ENCODE measurements at places on chromosomes 2 and 18.

GRCh38 chr18:63098018-63098981, 221.3 kb downstream of the BCL2 start:
- no peak for DNase-seq

- DNase-seq, result no peak
These were observed 79.8 kb downstream of the MARCHF4 start for GRCh38 chr2:216292475-216292874.

DNA sequence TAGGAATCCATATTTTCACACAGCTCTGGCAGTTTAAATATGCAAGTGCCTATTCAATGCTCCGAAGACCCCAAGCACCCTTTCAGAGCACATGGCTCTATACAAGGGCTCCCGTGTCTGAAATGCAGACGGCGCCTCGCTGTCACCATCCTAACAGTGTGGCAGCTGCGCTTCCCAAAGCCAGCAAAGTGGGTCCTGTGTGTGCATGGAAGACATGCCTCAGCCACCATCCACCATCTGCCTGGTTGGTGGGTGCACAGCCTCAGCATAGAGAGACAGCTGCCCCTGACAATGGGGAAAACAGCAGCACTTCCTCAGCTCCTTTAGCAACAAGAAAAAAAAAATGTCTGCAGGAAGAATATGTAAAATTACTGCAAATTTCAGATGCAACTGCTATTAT, 218.1 kb downstream of the SP3 start:
- DNase-seq, result no peak

DNA sequence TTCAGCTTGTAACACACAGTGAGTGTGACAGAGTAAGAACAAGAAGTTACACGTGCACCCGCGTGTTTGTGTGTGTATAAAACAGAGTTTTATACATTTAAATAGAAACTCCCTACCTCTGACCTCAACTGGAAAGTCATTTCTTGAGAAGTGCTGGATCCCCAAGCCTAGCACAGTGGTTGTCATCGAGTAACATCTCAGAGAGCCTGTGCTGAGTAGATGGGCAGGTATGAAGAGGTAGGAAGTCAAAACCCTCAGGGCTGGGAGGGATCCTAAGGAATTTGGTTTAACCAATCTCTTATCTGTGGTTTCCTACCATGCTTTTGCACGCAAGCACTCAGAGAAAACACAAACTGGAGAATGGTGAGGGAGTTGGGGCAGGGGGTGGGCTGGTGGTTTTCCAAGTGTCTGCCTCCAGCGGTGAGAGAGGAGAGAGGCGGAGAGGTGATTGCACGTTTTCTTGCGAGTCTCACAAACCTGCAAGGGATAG, 9.2 kb downstream of the ACOXL start:
- no peak for DNase-seq

DNA sequence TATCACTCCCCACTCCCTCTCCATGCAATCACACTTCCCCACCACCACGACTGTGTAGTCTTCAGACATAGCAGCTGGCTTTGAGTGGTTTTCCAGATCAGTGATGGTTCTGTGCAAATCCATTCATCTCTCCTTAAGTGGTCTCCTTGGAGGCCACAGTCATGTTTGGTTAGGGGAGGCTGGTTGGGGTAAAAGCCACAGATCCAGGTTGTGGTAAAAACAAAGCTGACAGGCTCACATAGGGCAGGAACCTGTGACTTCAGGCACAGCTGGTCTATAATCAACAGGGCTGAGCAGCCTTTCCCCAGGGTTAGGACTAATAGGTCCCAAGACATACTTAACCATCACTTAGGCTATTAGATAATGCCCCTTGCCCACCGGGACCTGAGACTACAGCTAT, 46.2 kb upstream of the FZD7 start:
- DNase-seq, result no peak

DNA sequence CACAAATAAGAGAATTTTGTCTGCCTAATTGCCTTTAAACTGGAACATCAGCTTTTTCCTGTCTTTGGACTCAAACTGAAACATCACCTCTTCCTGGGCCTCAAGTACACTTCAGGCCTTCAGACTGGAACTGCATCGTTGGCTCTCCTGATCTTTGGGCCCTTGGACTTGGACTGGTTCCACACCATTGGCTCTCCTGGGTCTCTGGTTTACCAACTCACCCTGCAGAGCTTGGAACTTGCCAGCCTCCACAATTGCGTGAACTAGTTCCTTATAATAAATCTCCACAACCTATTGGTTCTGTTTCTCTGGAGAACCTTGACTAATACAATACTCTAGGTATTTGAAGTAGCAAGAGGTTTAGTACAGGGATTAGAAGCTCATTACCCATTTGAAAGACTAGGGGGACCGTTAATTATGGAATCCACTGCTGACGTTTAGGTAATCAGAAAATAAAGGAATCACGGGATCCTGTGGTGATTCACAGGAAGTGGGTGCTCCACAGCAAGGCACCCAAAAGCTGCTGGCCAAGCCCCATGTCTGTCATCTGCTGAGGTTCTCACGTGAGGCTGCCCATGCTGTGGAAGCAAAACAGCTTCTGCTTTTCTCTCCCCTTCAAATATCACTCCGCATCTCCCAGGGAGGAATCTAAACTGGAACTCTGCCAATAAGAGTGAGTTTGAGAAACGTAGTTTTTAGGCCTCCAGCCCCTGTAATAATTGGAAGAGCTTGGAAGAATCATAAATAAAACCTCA, 20.0 kb upstream of the SGPP2 start:
- no peak for DNase-seq

DNA sequence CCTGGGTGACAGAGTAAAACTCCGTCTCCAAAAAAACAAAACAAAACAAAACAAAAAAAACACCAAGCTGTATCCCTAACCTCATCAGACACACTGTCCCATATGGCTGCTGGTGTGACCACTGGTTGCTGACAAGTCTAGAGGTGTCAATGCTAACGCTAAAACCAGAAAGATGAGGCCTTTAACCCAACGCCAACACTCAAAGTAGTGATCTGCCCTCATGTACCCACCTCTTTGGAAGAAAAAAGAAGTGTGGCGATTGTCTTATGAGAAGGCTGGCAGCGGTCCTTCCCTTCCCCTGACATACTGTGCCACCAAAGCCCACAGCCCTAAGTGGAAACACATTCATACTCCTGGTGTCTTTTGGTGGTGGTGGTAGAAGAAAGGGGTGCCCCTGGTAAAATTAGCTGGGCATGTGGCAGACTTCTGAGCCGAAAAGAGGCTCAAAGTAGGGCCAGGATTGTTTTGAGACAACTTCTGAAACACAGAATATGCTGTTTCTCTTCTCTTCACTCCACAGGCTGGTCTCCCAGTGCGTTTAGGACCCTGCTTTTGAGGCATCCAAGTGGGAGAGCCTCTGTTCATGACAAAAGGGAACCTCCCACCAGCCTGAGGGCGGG, 9.8 kb downstream of the SERTAD2 start:
- no peak for DNase-seq

DNA sequence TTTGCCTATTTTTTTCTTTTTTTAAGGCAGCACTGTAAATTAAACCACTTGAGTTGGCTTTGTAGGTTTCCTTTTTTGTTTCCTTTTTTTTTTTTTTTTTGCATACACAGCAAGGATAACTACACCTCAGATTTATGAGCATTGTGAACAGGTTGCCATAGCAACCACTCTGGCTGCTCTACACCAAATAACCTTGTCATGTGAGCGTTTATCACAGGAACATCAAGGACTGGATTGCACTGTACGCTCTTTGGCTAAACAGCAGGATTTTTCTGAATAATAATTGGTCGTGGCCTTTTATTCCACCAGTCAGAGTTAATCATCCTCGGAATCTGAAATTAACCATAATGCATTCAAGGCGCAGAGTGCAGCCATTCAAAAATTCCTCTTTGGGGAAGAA, 199.1 kb upstream of the SLC14A2 start:
- no peak for DNase-seq

DNA sequence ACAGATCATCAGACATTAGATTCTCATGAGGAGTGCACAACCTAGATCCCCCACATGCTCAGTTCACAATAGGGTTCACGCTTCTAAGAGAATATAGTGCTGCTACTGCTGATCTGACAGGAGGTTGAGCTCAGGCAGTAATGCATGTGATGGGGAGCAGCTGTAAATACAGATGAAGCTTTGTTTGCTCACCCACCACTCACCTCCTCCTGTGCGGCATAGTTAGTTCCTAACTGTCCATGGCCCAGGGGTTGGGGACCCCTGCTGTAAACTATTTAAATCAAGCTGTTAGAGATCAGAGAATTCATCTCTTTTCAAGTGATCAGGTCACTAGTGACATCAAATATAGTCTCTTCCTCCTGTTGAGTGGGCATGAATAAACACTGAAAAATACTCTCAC, 88.8 kb upstream of the ACVR2A start:
- DNase-seq, result no peak

- DNase-seq, result no peak
These were observed 16.3 kb downstream of the ABCB11 start for GRCh38 chr2:169014780-169015179.

- no peak for DNase-seq
These were observed 125.6 kb upstream of the MYT1L start for GRCh38 chr2:2456721-2457120.

- DNase-seq, result no peak
These were observed 6.2 kb downstream of the KANSL3 start for GRCh38 chr2:96631804-96632435.

DNA sequence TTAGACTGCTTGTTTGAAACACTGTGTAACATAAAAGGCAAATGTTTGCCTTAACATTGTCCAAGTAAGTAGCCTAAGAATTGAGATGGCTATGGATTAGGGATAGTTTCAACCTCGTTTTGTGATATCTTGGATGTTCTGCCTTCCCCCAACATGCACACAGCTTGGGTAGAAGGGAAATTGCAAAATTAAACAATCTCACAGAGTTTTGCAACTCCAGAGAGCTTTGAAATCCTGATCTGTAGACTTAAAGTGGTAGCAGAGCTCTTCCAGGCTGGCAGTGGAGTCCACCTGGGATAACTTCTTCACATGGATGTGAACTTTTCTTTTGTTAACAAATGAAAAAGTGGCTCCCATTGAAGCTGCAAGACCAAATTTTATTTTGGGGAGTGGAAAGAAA, 59.6 kb downstream of the CHRNA1 start:
- no peak for DNase-seq

GRCh38 chr2:187008111-187008510, 159.1 kb upstream of the ZSWIM2 start:
- DNase-seq, result no peak

DNA sequence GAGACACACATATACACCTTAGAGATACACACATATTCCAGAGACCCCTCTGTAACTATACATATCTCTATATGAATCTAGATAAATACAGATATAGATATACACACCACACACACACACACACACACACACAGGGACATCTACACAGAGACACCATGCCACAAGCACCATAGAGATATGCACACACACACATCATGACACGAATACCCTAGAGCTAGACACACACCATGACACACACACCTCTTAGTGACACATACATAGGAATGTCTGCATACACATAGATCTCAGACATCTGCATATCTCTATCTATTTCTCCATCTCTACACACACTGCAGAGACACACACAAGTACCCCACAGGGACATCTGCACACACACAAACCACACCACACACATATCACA, 270.0 kb downstream of the CYRIA start:
- DNase-seq, result no peak

- DNase-seq, result no peak
These were observed 4.3 kb upstream of the SPAG16 start for GRCh38 chr2:213279971-213280370.

DNA sequence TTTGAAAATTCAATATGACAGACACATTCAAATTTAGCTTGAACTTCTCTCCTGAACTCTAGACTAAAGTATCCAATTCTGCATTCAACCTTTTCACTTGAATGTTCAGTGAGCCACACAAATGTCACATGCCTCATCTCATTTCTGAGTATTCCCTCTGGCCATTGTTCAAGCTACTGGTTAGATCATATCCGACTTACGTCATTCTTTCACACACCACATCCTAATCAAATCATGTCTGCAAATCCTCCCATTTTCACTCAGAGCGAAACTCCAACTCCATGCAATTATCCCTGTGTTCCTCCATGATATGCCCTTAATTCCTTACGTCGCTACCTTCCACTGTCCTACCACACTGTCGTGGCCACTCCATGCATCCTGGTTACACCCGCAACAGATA, 425.1 kb downstream of the CBLN2 start:
- DNase-seq, result no peak

DNA sequence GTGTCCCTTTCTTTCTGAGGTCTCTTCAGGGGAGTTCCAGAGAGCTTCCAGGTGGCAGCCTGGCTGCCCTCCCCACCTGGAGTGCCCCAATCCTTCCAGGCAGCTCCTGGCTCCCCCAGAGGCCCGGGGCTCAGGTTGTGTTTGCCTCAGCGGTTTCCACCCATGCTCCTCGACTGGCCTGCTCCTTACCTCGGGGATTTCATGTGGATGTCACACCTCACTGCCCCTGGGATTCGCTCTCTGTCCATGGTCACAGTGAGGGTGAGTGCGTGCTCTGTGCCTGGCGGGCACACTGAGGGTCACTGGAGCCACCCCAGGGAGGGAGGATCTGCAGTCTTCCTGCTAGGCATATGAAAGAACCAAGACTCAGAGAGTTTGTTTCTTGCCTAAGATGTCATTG, 2.1 kb upstream of the TOGARAM2 start:
- DNase-seq, result no peak

DNA sequence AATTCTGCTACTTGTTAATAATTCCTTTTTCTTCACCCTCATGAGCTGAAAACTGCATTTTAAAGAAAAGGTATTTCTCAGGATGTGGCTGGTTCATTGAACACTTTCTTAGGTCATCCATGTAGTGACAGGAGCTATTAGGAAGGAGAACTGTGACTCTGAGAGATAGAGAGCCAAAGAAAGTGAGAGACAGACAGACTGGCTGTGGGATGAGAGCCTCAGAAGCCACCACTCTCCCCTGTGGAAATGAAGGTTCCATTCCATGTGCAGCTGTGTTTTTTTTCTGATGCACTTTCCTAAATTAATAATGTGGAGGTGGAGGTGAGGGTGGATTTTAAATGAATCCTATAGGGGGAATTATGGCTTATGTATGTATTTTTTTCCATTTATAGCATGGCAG, 113.3 kb downstream of the FAM210A start:
- DNase-seq, result no peak

DNA sequence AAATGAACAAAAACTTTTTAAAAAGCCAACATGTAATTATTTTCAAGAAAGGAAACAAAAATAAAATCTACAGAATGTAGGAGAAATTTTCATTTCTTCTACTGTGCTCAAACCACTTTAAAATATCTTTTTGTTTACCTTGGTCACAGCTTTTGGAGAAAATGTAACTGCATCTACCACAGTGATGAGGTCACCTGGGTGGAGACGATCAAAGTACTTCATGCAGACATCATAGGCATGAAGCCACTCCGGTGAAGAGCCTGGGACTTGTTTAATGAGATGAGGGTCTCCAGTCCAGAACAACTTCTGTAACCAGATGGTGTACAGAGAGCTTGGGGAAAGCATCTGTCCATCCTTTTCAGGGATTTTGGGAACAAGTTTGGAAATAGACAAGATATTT, 285.8 kb downstream of the NBAS start:
- no peak for DNase-seq

GRCh38 chr2:228700638-228701037, 519.2 kb upstream of the SPHKAP start:
- DNase-seq, result no peak

Data from 8988T (cell line).